ENCODE measurements at places on chromosomes 11 and 22. TPM values are rescaled to one million over a fixed set of nuclear protein-coding genes. Genes with fewer than 3 reads are reported as not detected.
A peak's percentile ranks its signal among the peaks of the same experiment; 100 is the strongest.

Gene LARGE2
- total RNA-seq: 111 TPM

DNA sequence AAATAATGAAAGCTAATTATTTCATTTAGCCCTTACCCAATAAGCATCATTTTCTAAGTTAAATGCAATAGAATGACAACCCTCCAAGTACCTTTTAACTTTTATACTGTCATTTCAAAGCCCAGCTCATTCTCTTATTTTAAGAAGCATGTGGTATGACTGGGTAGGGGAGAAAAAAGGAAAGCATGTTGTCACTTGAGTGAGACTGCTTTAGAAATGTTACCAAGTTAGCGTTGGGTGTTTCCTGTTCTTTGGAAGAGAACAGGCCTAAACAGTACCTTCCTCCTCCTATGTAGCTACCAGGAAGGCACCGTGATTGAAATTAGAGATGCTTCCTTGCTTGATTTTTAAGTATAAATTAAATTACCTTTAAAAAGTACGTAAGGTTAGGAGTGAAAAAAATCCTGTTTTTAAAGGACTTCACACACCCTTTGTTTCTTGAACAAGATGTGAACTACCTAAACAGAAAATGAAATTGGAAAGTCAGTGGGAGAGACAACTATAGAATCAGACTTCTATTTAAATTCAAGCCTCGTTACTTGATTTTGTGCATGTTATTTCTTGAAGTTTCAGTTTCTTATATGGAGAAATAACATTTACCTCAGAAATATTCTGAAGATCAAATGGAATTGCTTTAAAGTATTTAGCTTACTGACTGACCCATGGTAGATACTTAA is 741 bp upstream of the CNTF start:
- H3K27ac ChIP-seq: no peak overlapping the region
- no peaks in the 10 kb centered on the region for H3K4me1 ChIP-seq
- DNase-seq: no peak
- H3K4me3 ChIP-seq: no peak overlapping the region
- peaks cover 23% of the 10 kb centered on the region for H3K36me3 ChIP-seq

Gene UCP3
- 1.3 TPM for total RNA-seq

DNA sequence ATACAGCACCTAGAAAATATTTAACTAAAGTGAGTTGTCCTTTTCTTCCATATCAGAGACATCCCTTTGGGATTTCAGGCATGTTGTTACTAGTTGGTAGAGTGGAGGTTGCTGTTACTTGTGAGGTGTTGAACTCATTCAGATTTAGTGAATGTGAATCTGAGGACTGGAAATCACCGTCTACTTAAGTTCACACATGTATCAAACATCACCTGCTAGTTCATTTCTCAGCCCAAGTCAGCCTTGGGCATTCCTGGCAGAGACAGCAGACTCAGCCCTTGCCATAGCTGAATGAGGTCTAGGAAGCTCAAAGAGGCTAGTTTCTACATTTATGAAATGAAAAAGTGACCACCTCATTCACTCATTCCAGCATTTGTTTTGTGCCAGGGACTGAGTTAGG is 9.7 kb downstream of the KDELR3 start:
- no peak overlapping the region for H3K4me3 ChIP-seq
- no peak for DNase-seq
- peaks cover 6% of the 10 kb centered on the region for H3K36me3 ChIP-seq
- no peaks in the 10 kb centered on the region for H3K27me3 ChIP-seq
- H3K27ac ChIP-seq: no peak overlapping the region

- H3K4me1 ChIP-seq: peaks cover 46% of the 10 kb centered on the region
- no peak for DNase-seq
- H3K4me3 ChIP-seq: peak overlapping the region; percentile 99
- no peaks in the 10 kb centered on the region for H3K27me3 ChIP-seq
- H3K27ac ChIP-seq: peak overlapping the region; percentile 74
Observed at GRCh38 chr22:38317995-38318715, 922 bp upstream of the CSNK1E start.

GRCh38 chr11:94128746-94129511 is at the start of gene PANX1:
PANX1 (plus strand) TSS chr11:94128841; CDS start chr11:94129313, 472 bp downstream.
- H3K4me3 ChIP-seq: peak within 1 kb of the TSS; percentile 77
- DNase-seq: peak; percentile 85
- peaks cover 12% of the 10 kb centered on the region for H3K4me1 ChIP-seq
- no peaks in the 10 kb centered on the region for H3K27me3 ChIP-seq
- peak within 1 kb of the TSS; percentile 90 for H3K27ac ChIP-seq

Data from H1 (cell line).